ENCODE measurements at places on chromosomes 2 and 18. TPM values are rescaled to one million over a fixed set of nuclear protein-coding genes. Genes with fewer than 3 reads are reported as not detected.

DNA sequence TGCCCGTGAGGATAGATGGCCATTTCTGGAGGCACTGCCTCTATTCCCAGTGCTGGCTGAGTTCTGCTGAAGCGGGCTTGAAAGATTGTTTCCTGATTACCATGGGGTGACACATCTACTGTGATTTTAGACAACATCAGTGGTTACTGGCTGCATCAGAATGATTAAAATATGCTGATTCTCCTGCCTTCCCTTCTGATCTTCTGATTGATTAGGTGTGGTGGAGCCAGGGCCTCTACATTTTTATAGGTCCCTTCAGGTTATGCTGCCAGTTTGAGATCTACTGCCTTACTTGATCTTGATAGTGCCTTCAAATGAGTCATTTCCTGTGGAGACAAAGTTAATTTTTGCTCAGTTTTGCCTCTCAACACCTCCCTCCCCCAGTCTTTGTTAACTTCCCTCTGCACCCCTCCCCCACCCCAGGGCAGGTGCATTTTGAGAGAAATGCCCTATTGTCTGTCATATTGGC is 31.6 kb upstream of the SNORC start:
- DNase-seq = no peak

GRCh38 chr18:37432436-37433195 is 133.0 kb downstream of the CELF4 start:
- DNase-seq = no peak

- DNase-seq = no peak
Measured at GRCh38 chr2:197174539-197175094, 136.0 kb downstream of the ANKRD44 start.

DNA sequence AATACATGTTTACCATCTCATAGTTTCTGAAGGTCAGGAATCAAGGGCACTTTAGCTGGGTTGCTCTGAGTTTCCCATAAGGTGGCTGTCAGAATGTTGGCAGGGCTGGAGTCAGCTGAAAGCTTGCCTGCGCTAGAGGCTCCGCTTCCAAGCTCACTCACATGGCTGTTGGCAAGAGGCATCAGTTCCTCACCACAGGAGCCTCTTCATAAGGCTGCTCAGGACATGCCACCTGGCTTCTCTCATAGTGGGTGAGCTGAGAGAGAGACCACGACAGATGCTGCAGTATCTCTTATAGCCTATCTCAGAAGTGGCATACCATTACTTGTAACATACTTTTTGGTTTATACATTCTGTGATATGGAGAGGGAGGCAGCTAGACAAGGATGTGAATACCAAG is 7.2 kb downstream of the HADHB start:
- no peak for DNase-seq

The DNMT3A gene
- 94.4 TPM for polyA plus RNA-seq

The EEF1B2 gene
- 595 TPM for polyA plus RNA-seq

DNA sequence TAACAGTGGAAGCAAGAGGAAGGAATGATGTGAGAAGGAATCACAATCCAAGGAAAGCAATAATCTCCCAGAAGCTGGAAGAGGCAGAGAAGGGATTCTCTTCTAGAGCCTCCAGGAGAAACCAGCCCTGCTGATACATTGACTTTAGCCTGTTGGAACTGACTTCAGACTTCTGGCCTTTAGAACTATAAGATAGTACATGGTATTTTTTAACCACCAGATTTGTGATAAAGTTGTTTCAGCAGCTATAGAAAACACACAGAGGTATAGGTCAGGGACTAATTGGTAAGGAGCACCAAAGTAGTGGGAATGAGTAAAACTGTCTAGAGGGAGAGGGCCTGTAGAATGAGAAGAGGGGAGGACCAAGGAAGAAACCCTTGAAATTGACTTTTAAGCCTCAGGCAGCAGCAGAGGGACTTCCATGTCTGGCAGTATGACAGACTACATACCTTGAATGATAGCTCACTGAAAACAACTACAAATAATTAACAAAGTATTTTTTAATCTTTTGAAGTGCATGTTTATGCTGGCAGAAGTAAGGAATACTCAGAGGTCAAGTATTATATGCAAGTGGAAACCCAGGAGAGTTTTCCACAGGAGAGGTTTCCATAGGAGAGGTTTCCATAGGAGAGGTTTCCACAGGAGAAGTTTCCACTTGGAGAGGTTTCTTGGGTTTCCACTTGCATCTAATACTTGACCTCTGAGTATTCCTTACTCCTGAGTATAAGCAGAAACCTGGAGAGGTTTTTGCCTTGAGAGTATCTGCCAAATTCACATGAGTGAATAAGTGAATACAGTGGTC is 33.8 kb upstream of the TMEM17 start:
- no peak for DNase-seq

The TMEM17 gene
- polyA plus RNA-seq = 6.8 TPM

DNA sequence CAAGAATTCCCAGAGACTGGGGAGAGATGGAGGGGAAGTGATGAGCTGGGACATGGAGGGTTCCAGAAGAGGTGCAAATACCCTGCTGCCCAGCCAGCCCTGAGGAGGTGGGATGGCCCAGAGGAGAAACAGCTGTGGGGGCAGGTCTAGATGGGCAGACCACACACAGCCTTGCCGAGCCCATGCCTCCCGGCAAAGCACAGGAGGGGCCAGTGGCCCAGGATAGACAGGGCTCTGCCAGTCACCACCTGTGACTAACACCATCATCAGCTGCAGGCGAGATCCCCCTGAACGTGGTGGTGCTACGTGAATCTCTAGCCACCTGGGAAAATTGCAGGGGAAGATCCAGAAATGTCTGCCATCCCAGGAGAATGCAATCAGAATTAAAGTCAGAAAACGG is 39.4 kb downstream of the SCTR start:
- no peak for DNase-seq

The UGT1A8 gene
- not detected for polyA plus RNA-seq

The MRPL53 gene
- 37.7 TPM for polyA plus RNA-seq

- no peak for DNase-seq
Measured at GRCh38 chr2:119533560-119533959, 9.3 kb upstream of the SCTR start.
